ENCODE measurements at places on chromosomes 2 and 18.

GRCh38 chr2:96083064-96083939 is 33.1 kb downstream of the ADRA2B start:
- DNase-seq, result no peak

- peak; percentile 53 for DNase-seq
These were observed 319.9 kb upstream of the HS6ST1 start for GRCh38 chr2:128638341-128639119.

DNA sequence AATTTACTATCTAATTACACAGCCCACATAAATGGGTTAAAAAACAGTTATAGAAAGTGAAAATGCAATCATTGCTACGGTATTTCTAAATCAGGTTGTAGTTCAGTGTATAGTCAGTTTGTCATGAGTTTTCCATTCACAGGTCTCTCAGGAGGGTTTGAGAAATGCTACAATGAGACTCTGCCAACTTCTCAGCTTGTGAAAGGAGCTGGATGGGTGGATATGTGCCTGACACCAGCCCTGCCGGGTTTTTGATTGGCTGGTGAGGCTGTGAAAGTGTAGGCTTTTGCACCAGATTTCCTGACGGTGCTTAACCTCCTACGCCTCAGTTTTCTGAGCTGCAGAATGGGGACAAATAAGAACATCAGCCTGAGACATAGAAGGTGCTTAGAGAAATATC is 102.6 kb upstream of the SMIM21 start:
- DNase-seq, result no peak

DNA sequence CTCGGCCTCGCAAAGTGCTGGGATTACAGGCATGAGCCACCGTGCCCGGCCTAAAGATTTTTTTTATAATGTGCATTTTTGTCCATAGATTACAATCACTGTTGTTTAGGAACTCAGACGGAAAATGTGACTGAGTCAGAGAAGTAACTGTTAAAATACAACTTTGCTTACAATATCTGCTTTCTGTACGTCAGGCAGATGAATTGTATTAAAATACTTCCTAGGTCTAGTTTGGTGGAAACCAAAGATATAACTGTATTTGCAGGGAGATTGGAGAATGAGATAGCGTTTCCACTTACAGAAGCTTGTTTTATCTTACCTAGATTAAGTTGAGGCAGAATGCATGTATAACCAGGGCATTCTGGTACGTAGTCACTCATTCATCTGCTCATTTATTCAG is 36.7 kb downstream of the ASAP2 start:
- no peak for DNase-seq

- DNase-seq, result no peak
These were observed 41.4 kb downstream of the KLHL29 start for GRCh38 chr2:23426263-23426905.

DNA sequence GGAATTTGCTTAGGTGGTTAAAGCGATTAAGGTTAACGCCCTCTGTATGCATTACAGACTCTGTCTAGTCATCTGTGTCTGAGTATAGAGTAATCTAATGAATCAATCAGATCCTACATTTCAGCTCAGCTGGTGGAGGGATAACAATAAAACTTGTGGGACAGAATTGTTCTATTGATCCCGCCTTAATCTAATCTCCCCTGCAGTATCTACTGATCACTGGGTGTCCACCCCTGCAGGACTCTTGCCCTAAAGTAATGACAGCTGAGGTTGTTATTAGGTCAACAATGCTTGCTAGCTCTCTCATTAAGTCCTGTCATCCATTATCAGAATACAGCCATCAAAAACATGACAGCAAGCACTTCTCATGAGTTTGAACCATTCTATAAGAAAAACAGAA is 462.6 kb upstream of the TMEFF2 start:
- no peak for DNase-seq

- no peak for DNase-seq
These were observed 90.2 kb downstream of the EHD3 start for GRCh38 chr2:31324016-31324633.

DNA sequence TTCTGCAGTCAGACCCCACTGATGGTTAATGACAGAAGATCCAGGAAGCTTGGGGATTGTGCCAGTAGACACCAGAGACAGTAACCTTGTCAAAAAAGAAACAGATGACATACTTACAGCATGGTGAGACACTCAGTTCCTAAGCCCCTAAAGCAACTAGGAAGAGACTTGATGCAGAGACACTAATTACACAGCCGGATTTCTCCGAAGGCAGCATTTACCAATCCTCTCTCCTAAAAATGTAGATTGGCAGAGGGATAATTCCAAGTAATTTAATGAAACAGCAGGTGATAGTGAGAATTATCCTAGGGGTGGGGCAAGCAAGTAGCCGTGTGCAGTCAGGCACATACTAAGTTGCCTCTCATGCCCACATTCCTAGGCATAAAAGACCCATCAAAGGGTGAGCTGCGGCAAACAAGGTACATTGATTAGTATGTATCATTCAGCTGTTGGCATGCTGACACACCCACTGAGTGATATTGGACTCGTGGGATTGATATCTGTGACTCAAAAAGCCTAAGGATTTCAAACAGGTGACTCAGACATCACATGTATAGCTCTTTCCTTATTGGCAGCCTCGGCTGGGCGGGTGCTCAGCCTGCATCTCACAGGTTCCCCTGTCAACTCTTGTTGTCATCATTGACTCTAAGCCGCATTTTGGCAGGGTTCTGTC is 296.7 kb upstream of the ATP5MC3 start:
- no peak for DNase-seq

DNA sequence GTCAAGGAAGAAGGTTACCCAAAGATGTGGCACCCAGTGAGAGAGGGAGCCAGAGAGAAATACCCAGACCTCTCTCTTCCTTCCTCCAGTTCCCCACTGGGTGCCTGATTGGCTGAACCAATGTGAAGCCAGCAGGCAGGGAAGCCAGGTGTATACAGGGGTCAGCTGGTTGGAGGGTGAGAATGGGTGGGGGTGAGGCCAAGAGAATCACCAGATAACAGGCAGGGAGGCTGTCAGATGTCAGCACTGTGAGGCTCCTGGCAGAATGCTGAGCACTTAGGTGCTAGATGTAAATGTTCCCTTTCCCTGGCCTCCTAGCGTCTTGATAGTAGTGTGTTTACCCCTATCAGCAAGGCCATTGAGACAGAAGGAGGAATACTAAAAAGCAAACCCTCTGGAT is 104.0 kb upstream of the MGAT5 start:
- DNase-seq, result no peak

DNA sequence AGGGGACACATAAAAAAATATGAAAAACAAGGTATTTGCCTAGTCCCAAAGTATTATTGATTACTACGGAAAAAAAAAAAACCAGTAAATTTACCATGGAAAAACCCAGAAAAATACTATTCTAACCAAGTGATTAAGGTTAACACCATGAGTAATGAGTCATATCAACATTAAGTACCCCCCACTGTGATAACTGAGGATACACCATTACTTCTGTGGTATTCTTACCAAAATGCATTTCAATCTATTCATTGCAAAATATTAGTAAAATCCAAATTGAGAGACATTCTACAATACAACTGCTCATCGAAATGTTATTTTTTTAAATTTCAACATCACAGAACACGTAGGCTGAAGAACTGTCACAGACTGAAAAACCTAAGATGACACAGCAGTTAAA is 669.8 kb downstream of the ZEB2 start:
- DNase-seq, result no peak

DNA sequence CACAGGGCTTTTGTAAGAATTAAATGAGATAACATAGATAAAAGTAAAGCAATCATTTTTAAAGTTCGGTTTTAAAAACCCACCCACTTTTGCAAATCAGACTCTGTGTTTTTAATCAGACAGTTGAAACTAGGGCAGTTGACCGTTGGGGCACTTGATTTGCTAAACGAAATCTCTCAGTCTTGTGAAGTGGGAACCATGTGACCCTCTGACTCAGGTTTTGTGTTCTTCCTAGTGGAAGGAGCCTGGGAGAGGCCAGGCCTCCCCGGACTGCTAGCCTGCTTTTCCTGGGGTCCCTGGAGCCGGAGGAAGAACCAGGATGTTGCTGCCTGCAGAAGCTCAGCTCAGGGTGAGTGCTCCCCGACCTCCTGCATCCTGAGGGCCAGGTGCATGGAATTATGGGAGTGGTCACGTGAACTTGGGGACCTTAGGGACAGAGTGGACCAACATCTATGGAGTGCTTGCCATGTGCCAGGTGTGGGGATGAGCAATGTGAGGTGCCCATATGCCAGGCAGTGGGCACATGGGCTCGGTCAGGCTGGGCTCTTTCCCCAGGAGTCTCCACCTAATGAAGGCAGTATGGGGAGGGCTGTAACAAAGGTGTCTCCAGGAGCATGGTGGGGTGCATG is 3.9 kb downstream of the C2orf72 start:
- no peak for DNase-seq

DNA sequence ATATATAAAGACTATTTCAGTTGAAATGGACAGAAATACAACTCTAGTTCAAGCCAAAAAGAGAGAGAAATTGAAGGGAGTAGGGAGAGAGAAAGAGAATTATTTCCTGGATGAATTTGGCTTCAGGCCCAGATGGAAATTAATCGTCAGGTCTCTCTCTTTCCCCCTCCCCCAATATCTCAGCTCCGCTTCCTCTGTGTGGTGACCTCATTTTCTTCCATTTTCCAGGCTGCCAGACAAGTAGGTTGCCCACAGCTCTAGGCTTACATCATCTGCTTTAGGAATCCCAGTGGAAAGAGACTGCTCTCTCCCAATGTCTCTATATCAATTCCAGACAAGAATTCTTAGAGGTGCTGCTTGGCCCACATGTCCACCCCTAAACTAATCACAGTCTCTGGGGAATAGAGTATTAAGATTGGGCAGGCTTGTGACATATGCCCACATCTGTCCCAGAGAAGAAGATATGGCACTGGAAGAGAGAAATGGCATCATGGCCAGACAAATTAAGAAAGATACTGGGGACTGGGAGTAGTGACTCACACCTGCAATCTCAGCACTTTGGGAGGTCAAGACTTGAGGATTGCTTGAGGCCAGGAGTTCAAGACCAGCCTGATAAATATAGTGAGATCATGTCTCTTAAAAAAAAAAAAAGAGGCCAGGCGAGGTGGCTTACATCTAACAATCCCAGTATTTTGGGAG is 37.2 kb upstream of the CFAP36 start:
- DNase-seq, result peak; percentile 48

- no peak for DNase-seq
These were observed 27.9 kb upstream of the PAIP2B start for GRCh38 chr2:71254776-71255175.

- no peak for DNase-seq
These were observed 13.0 kb downstream of the XDH start for GRCh38 chr2:31401580-31401979.

- no peak for DNase-seq
These were observed 106.1 kb downstream of the IRS1 start for GRCh38 chr2:226693521-226693920.

DNA sequence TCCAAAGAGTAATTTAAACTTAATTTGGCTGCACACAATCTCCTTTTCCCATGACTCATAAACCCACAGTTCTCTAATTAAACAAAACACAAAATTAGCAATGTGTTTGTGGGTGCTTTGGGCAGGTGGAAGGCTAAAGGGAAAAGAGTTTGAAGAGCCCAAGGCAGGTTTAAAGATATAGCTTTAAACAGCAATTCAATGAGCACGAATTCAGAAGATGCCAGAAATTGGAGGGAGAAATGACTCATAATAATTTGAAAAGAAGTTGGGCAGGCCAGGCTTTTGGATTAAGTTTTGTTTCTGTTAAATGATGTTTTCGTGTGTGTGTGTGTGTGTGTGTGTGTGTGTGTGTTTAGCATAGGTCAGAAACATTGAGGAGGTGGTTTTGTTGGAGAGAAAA is 594.8 kb upstream of the ZEB2 start:
- DNase-seq, result no peak

- no peak for DNase-seq
These were observed 1253.5 kb upstream of the CDH2 start for GRCh38 chr18:29430416-29430815.

GRCh38 chr18:71456206-71456605 is 1087.9 kb downstream of the CBLN2 start:
- no peak for DNase-seq

DNA sequence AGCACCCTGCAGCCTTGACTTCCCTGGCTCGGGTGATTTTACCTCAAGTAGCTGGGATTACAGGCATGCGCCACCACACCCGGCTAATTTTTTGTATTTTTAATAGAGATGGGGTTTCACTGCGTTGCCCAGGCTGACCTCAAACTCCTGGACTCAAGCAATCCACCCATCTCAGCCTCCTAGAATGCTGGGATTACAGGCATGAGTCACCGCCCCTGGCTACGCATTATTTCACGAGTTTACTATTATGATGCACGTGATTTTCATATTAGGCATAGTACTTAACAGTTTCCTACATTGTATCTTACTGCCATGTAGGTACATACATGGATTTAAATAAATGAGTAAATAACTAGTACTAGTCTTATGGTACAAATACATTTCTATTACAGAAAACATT is 4.4 kb downstream of the DYNC2LI1 start:
- no peak for DNase-seq

GRCh38 chr18:1495387-1495786 is 590.7 kb downstream of the ADCYAP1 start:
- DNase-seq, result no peak

- DNase-seq, result no peak
These were observed 118.7 kb downstream of the LYPD6B start for GRCh38 chr2:149156971-149157740.

DNA sequence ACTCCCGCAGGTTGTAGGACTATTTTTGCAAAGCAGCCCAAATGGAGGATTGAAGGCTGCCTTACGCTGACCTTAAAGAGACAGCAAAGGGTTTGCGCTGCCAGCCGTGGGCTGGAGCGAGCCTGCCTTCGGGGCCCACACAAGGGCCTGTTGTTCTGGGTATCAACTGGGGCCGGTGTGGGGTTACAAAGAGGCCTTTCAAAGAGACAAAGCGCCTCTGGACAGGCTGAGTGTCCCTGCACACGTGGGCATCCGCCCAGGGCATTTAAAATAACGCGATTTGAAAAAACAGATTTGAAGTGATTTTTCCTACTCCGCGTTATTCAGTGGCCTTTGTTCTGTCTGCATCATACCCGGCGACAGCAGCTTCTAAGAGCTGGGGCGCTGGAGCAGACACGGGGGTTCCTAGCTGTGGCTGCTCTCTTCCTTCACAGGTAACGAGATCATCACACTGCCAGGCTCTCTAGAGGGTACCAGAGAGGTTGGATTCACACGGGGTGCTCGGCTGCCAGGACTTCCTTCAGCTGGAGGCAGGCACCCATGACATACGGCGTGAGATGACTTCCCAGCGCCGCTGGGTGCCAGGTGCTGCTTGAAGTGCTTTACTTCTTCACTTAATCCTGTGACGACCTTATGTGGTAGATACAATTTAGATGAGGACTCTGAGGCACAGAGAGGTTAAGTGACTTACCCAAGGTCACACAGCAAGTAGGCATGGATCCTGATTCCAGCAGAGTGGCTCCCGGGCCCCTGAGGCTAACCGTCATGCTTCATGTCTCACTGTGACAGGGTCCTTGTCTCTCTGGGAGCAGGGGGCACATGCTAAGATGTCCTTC is 32.2 kb downstream of the MAL start:
- DNase-seq, result no peak

GRCh38 chr2:32248299-32248698 is 16.4 kb downstream of the NLRC4 start:
- no peak for DNase-seq
